ENCODE measurements at places on chromosomes 12 and 14.

DNA sequence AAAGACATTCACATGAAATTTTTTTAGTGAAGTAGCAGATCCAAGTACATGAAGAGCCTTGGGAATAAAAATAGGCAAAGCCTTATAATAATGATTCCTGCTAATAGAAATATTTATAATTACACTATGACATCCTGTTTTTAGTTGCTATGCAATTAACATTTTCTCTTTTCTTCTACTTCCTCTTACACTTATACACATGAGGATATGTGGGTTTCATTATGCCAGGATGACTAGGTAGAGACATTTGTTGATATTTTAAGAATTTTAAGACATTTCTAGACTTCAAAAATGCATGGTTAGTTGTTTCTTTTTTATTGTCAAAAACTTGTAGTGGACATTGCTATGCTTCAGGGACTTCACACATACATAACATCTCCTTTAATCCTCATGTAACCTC is 326.8 kb downstream of the SYT1 start:
- DNase-seq = no peak

DNA sequence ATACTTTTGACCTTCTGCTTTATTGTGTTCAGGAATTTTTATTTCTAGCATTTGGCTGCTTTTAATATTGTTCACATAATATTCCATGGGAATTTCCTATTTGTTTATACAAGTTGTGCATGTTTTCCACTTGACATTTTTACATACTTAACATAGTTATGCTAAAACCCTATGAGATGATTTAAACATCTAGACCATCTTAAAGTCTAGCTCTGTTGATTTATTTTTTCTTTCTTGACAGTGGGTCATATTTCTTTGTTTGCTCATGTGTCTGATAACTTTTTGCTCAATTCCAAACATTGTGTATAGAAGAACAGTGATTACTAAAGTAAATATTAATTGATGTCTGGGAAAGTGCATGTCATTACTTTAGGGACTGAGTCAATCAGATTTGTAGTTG is 202.1 kb upstream of the PDZRN4 start:
- DNase-seq = no peak

DNA sequence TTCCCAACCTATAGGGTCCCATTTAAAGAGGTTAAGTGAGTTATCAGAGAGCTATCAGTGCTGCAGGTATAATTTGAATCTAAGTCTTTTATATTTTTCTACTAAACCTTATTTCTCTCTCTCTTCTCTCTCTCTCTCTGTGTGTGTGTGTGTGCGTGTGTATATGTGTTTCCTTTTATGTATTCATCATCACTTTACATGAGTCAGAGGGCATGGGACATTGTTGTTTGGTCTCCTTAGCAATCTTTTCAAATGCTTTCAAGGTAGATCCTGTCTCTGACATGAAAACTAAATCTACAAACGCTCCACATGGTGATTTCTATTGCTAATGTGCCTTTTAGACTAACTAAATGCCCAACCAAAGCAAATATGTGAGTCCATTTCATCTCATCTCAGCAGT is 459.7 kb downstream of the BTG1 start:
- no peak for DNase-seq

GRCh38 chr14:90246936-90247335 is 9.4 kb upstream of the PSMC1 start:
- no peak for DNase-seq

GRCh38 chr12:69828897-69829296 is 3.9 kb downstream of the MYRFL start:
- no peak for DNase-seq

- no peak for DNase-seq
Measured at GRCh38 chr12:119181944-119182343, 3.2 kb downstream of the HSPB8 start.

- DNase-seq = no peak
Measured at GRCh38 chr12:66329941-66330340, 27.6 kb downstream of the HELB start.

GRCh38 chr12:106976668-106977067 is 10.3 kb downstream of the MTERF2 start:
- DNase-seq = no peak

- DNase-seq = no peak
Measured at GRCh38 chr14:68676511-68676943, 116.3 kb downstream of the ZFP36L1 start.

- DNase-seq = no peak
Measured at GRCh38 chr14:98959410-98959809, 312.6 kb downstream of the BCL11B start.

DNA sequence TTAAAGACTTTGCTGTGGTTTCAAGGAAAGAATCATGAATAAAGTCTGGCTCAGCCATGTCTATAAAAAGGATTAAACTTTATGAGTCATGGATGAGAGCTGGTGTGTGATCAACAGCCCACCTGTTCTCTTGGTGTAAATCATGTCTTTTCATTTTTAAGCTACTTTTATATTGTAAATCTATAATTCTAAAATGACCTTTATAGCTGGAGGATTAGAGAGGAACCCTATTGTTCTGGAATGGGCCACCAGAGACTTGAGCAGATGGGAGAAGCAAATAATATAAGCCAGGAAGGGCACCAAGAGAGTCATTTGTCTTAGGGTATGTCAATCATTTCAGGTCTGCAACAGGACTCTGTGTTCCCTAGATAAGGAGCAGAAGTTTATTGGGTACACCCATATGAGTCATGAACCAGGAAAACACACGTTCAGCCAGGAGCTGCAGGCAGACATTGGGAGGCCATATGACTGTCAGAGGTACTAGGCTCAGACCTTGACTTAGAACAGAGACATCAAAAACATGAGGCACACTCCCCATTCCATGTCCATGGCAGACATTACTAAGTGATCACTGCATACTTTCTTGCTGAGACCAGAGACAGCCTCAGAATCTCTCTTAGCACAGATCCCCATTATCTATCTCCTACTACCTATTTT is 49.3 kb downstream of the NDUFA12 start:
- DNase-seq = no peak

DNA sequence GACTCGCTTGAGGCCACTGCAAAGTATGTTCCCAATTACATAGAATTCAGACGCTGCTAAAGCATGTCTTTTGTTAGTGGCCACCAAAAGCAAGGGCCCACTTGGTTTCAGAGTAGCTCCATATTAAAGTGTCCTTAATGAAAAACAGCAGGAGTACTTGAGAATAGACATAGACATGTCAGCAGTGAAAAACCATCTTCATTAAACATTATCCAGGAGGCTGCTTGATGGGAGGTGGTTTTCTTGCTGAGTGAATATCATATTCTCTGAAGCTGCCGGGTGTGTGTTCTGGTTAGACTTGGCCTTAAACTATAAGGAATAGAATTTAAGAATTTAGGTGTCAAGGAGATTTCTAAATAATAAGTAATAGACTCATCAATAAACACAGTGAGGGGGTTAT is 79.5 kb upstream of the CCDC198 start:
- no peak for DNase-seq

DNA sequence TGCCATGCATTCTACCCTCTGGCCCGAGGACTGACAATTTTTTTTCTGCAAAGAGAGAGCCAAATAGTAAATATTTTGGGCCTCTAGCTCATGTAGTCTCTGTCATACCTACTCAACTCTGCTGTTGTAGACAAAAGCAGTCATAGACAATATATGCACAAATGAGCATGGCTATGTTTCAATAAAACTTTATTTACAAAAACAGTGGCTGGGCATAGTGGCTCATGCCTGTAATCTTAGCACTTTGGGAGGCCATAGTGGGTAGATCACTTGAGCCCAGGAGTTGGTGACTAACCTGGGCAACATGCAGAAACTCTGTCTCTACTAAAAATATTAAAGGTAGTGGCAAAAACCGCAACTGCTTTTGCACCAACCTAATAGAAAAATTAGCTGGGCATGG is 153.7 kb upstream of the BTG1 start:
- DNase-seq = no peak

DNA sequence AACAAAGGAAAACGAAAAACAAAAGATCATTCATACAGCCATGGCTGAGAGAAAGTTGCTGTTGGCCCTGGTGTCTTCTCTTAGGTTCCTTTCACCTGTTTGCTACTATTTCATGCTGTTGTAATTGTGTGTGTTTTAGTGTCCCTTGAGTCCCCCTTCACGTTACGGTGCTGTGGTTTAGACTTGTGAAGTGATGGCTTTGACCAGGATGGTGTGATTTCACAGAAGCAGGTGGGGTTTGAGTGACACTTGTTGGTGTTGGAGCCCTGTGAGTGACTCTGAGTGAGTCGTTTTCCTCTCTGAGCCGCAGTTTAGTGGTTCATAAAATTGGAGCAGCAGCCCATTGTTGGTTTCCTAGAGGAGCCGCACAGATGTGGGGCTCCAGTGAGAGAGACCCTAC is 635.4 kb downstream of the VRK1 start:
- DNase-seq = no peak

GRCh38 chr12:94148739-94149118 is 352 bp downstream of the PLXNC1 start:
- no peak for DNase-seq

- DNase-seq = peak; percentile 35
Measured at GRCh38 chr12:51980051-51980808, 26.5 kb upstream of the TAMALIN start.

GRCh38 chr14:69705706-69706105 is 61.2 kb upstream of the SRSF5 start:
- DNase-seq = no peak

DNA sequence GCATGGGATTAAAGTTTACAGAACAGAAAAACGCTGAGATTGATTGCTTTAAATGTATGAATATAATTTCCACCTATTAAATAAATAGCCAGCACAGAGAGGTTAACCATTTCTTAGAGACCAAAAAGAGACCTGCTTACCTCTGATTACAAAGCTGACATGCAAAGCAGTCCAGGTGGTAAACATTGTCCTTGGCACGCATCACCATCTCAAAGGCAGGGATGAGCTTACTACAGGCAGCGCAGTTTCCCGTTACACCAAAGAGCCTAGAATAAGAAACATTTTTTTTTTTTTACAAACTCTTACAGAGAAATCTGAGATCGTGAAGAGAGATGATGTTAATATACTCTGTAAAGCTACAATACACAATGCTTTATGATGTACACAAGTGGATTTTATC is 45.7 kb downstream of the LMO3 start:
- DNase-seq = no peak

- no peak for DNase-seq
Measured at GRCh38 chr14:52000696-52001095, 11.3 kb downstream of the RTRAF start.

DNA sequence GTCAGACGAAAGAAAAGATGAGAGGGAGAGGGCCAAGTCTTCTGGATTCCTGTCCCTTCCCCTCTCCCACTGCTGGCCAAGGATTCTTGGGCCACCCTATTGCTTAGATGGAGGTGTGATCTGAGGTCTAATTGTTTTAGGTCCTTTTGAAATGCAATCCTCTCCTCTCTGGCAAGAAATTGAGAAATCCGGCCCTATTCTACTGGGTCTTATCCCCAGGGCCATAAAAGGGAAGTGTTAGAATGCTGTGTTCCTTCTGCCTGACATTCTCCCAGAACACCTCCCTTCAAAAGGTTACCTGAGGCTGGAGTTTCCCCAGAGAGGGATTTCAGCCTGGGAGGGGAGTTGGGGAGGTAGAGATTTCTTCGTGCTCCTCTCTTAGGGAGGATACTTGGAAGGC is 4.4 kb downstream of the WNT5B start:
- DNase-seq = no peak

GRCh38 chr12:15800278-15800677 is 11.1 kb upstream of the EPS8 start:
- DNase-seq = no peak

DNA sequence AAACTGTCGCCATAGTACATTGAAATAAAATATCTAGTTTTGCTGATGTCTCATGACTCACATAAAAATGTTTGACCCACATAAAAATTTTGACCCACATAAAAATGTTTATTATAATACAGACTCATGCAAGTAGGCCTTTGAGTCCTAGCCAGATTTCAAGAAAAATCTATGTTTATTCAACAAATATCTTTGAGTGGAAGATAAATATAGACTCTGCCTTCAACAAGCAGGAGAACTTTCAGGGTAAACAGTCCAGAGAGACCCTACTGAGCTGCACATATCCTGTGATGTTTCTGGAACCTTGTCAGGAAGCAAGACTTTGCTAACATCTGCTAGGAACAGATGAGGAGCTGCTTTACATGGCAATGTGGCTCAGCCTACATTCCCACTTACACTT is 283.1 kb downstream of the MDGA2 start:
- no peak for DNase-seq

- no peak for DNase-seq
Measured at GRCh38 chr12:117064049-117064448, 35.2 kb downstream of the TESC start.

DNA sequence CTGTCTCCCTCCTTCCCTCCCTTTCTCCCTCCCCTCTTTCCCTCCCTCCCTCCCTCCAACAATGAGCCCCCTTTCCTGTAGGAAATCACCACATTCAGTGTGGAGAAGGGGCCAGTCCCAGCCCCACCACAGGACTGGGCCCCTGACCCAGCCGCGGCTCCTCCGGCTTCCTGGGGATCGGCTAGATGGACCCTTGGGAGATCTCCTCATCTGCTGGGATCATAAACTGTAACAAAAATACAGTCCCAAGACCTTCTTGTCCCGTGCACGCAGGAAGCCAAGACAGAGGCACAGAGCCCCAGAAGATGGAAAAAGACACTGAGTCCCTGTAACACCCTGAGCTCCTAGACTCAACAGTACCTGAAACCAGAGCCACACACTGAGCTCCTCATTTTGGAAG is 23.9 kb downstream of the DIO3 start:
- no peak for DNase-seq

DNA sequence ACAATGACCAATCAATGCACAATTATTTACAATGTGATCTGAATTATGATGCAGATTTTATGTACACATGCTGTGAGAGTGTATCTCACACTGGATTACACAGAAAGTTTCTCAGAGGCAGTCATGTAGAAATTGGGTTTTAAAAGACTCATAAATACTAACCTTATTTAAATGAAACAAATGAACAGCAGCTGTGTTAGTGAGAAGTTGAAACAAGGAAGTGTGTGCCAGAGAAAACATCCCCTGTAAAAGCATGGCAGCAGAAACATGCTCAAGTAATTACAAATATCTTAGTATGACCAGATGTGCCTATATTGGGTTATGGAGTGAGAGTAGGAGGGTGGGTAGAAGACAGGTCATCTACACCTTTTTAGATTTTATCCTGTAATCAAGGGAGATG is 723.7 kb downstream of the C12orf50 start:
- no peak for DNase-seq

DNA sequence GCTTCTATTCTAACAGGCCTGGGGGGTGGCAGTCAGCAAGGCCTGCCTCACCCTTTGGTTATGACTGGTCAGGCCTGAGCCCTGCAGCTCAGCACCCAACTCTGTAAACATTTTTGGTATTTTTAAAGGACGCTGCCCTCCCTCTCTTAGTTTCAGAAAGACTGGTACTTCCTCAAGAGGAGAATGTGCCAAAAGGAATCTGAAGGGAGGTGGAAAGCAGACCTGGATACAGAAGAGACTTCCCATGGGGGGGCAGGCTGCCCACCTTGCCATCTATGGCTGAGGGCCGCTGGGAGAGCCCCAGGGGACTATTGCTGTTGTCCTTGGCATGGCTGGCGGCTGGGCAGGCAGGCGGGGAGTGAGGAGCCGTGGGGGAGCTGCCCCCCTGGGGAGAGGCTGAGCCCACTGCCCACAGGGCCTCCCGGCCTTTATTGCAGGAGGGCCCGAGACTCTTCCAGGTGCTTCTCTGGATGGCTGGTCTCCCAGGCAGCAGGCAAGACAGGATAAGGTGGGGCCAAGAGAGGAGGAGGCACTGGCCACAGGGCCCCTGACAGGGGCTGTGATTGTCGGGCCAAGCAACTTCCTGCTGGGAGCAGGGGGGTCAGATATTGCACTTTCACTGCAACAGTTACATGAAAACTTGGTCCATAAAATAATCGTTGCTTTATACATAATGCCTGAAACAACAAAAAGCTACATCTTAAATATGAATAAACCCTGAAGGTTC is 3.5 kb downstream of the ARL6IP4 start:
- no peak for DNase-seq
